NCI-H2029 (cell line): ENCODE measurements at places on chromosomes 3 and 15.

GRCh38 chr3:80000022-80000421, 232.2 kb upstream of the ROBO1 start:
- no peak for DNase-seq

GRCh38 chr15:47711655-47712054, 5.7 kb upstream of the SEMA6D start:
- DNase-seq = no peak

- no peak for DNase-seq
These were observed 109.4 kb upstream of the TSPAN3 start for GRCh38 chr15:77180270-77180669.

DNA sequence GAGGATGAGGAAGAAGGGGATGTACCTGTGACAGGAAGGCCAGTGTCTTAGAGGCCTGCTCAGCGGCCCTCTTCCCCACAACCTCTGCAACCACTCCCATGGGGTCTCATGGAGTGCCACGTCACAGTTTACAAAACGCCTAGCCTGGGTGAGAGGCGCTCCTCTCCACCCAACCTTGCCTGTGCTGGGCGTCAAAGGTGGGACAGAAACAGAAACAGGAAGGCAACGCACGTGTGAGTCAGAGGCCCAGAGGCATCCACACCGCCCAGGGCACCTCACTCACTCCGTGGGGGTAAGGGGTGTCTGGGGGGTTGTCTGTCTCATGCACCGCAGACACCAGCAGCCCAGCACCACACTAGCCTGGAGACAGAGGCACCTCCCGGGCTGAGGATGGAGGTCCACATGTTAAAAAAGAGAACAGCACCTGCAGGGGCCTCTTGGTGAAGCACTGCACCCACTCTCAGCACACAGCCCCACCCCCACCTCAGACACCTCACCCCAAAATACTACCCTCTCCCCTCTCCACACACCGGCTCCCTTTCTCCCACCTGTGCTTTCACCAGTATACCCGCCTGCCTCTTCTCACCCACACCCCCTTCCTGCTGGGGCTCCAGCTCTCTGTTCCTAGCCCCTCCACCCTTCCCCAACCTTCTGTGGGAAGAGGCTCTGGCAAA, 4.7 kb upstream of the CALML4 start:
- DNase-seq = no peak

GRCh38 chr3:11989383-11990038, 14.7 kb upstream of the SYN2 start:
- DNase-seq = no peak
